ENCODE measurements at places on chromosomes 13 and 19.

- DNase-seq: no peak
Measured at GRCh38 chr13:63696055-63696454, 2280.4 kb upstream of the PCDH20 start.

- no peak for DNase-seq
Measured at GRCh38 chr19:13588957-13589833, 82.9 kb upstream of the CACNA1A start.

DNA sequence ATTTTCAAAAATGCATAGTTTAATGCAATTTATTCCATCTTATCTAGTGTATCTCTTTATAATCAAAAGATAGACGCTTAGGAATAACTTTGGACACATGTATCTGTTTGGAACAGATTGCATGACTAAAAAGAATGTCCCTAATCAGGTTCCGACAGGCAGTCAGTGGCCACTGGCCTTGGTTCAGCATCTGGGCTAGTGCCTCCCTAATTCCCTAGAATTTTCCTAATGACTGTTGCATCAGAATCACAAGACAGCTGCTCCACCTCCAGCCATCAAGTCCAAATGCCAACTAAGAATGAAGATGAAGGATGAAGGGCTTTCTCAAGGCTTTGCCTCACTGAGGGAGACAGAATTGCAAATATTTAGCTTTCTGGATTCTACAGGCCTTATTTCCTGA lies 173.8 kb downstream of the EFNB2 start:
- DNase-seq: no peak

DNA sequence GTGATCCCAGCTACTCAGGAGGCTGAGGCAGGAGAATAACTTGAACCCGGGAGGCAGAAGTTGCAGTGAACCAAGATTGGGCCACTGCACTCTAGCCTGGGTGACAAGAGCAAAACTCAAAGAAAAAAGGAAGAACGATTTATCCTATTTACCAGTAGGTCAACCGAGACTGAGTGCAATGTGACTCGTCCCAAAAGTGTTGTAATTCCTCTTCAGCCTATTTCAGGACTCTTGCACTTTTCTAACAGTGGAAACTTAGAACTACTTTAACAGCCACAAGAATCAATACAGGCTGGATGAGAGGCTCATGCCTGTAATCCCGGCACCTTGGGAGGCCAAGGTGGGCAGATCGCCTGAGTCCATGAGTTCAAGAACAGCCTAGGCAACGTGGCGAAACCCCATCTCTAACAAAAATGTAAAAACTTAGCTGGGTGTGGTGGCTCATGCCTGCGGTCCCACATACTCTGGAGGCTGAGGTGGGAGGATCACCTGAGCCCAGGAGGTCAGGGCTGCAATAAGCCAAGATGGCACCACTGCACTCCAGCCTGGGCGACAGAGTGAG lies 4.3 kb upstream of the NR1H2 start:
- no peak for DNase-seq

DNA sequence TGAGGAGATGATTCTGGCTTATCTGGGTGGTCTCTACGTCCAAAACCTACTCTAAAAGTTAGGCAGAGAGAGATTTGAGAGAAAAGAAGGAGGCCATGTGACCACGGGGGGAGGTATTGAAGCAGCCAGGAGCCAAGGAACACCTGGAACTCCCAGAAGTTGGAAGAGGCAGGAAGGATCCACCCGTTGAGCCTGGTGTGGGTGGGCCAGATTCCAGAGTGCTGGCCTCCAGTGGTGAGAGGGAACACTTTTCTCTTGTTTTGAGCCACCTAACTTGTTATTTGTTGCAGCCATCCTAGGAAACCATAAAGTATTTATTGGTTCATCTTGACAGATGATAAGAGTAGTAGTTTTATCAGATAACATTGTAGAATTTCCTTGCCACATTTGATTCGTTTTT lies 396.9 kb downstream of the MYO16 start:
- DNase-seq: no peak

- DNase-seq: no peak
Measured at GRCh38 chr13:27053210-27053884, 118.3 kb downstream of the USP12 start.

DNA sequence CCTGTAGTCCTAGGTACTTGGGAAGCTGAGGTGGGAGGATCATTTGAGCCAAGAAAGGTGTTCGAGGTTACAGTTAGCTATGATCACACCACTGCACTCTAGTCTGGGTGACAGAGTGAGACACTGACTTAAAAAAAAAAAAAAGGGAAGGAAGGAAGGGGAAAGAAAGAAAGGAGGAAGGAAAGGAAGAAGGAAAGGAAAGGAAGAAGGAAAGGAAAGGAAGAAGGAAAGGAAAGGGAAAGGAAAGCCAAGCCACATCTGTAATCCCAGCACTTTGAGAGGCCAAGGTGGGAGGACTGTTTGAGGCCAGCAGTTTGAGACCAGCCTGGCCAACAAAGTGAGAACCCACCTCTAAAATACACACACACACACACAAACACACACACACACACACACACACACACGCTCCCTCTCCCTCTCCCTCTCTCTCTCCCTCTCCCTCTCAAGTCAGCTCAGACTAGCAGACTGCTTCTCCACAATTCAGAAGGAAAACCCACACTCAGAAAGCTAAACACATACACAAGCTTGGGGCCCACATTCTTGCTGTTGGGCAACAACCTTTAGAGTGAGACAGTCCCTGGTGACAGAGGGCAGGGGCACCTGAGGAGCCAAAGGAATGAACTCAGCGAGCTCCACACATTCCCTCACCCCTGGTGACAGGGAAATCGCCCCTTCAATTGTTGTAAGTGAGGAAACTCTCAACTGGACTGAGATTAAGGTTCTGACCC lies 2.7 kb downstream of the ZNF709 start:
- DNase-seq: no peak
